ENCODE measurements at places on chromosomes 2 and 18.

DNA sequence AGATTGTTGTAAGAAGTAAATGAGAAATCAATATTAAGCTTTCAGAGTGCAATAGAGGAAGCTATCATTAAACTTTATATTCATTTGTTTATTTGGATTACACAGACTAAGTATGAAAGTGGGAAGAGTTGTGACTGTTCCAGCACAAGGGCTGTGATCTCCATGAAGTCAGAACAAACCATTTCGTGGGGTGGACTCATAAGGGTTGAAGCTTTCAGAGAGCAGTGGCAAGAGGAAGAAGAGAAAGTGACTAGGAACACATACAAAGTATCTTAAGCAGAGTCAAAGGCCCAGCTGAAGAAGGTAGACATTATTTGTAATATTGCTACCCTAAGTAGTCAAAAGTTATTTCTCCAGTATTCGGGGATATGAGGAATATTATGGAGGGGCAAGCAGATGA lies 117.0 kb downstream of the ARHGAP15 start:
- no peak for DNase-seq

DNA sequence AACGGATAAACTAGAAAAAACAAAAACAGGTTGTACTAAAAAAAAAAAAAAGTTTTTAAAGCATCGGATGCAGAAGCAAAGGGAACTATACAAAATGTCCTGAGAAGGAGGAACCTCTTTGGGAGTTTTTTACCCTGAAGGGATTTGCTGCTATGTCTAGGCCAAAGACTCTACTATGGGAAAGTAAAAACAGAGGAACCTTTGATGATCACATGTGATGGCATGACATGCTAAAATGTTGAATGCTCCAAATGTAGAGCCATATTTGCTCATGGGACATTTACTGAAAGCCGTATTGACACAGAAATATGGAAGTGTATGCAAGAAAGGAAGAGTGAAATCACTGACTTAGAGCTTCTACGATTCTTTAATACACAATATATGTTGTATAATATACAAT lies 992.0 kb upstream of the ZEB2 start:
- DNase-seq = no peak

DNA sequence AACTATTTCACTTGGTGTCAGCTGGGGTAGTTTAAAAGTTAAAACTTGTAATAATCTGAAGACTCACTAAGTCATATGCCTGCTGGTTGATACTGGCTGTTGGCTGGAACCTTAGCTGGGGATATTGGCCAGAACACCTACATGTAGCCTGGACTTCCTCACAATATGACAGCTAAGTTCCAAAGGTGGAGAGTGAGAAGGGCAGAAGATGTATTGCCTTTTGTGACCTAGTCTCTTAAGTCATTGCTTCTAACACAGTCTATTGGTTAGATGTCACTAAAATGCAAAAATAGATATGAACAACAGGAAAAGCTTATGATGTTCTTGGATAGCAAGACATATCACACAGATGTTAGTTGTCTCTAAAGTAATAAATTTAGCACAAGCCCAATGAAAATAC lies 113.2 kb upstream of the CHAC2 start:
- no peak for DNase-seq

GRCh38 chr18:80198994-80199748 lies 48.1 kb downstream of the PARD6G start:
- DNase-seq = no peak

DNA sequence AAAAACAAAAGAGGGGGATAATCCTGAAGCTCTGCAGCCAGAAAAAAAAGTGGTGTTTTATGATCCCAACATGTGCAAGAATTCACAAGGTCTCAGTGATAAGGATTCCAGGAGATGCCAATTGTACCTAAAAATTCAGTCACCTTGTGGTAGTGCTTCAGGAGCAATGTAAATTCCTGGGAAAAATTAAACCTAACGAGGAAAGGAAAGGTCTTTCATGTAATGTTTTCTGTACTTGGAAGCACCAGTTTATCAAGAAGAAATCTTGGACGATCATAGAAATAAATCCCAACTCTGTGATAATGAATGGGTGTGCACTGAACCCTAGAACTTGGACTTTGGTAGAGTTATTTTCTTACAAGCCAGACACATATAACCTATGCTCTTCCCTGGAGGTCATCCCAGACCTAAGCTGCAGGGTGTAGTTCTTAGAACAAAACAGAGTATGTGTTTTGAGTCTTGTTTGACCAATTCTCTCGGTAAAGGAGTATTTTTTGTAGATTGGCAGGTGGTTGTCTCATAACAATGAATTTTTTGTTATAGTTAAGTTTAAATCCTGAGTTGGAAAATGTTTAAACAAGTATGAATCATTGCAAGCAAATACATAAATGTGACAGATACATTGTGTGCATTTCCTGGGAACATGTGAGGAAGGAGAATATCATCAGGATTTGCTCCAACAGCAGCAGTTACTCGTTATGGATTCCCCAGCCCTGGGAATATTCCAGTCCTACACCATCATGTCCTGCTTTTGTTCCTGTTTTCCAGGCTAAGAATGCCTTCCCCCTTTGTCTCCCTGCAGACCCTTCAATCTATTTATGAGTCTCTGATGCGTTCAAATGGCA lies 224.6 kb downstream of the NAPG start:
- no peak for DNase-seq

DNA sequence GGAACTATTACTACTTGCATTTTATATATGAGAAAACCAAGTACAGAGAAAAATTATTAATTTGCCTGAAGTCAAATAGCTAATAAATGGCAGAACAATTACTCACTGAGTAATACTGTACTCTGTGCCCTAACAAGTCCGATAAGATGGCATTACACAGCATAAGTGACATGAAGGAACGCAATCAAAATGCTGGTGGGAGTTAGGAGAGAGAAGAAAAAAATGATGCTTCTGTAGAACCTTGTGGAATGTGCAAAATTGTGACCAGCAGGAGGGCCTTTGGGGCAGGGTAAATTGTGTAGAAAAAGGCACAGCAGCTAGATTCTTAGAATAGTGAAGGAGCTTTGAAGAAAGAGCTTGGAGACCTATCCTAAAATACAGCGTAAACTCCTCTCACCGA lies 32.9 kb downstream of the EPHA4 start:
- DNase-seq = no peak
